ENCODE measurements at places on chromosomes 2 and 18.

DNA sequence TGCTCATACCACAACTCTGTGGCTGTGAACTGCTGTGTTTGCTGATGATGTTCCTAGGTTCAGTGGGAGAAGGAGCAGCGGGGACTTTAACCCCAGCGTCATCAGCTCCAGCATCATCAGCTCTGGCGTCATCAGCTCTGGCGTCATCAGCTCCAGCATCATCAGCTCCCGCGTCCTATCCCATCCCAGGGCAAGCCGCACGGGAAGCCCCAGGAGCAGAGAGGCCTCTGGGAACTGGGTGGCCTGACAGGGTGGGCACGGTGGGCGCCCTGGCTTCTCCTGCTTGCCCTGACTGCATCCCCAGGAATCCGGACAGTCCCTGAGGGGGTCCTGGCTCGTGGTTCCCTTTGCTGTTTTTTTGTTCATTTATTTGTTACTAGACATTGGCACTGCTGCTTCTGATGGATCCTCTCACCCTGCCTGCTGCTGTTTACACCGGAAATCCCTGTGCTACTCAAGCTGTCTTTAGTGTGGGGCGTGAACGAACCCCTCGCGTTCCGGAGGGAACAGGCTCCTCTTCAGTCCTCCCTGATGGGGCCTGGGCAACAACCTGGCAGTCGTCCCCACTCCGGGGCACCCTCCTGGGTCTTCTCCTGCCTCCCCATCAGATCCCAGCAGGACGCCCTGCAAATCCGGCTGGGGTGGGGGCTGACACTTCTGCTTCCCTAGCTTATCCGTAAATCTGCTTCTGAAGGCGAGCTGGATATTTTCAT lies 67.1 kb upstream of the PXDN start:
- no peak for DNase-seq

GRCh38 chr2:80459028-80459427 lies 154.5 kb upstream of the LRRTM1 start:
- DNase-seq, result no peak

GRCh38 chr2:39661826-39662225 lies 3.9 kb upstream of the TMEM178A start:
- no peak for DNase-seq

- no peak for DNase-seq
Measured at GRCh38 chr2:145023334-145023934, 503.5 kb upstream of the ZEB2 start.

- no peak for DNase-seq
Measured at GRCh38 chr2:9252002-9252357, 45.4 kb downstream of the ASAP2 start.
